ENCODE measurements at places on chromosomes 4 and X.

DNA sequence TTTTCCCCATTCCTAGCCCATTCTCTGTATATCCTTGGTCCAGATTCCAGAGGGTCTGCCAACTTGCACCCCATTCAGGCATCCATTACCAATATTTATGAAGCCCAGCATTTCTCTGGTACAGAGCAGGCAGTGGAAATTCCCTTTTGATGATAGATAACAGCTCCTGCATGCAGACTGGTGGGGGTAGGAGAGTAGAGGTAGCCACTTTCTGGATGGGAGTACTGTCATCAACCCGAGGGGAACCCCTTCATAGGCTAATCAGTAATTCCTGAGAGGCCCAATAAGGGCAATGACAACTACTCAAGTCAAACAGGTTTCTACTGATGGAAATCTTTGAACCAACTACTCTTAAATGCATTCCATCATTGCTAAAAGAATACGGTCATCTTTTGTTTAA is 63.7 kb downstream of the COL25A1 start:
- DNase-seq: no peak

DNA sequence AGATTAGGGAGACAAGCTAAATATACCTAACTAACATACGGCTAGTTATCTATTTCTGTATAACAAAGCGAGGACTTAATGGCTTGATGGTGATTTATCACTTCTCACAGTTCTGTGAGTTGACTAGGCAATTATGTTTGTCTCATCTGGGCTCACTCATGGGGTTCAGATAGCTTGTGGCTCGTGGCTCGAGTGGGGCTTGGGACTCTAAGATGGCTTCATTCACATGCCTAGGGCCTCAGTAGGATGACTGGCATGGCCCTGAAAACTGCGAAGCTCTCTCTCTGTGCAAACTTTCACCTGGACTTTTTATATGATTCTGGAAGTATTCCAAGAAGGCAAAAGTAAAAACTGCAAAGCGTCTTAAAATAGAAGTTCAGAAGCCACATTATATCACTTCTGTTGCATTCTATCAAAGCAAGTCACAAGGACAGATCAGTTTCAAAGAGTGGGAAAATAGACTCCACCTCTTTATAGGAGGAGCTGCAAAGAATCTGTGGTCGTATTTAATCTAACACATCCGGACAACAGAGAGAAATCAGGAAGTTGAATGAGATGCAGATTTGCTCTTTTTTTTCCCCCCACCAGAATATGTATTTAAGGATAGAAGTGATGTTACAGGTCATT is 491.2 kb downstream of the INPP4B start:
- no peak for DNase-seq

GRCh38 chr4:139857021-139857420 is 191.4 kb downstream of the MGST2 start:
- no peak for DNase-seq

- DNase-seq: no peak
Observed at GRCh38 chrX:133654811-133655210, 239.5 kb upstream of the GPC4 start.

GRCh38 chrX:23578079-23578478 is 89.2 kb upstream of the PRDX4 start:
- DNase-seq: no peak

GRCh38 chr4:1227816-1228215 is 21.1 kb downstream of the CTBP1 start:
- DNase-seq: no peak
